Effector memory CD8-positive, alpha-beta T cell (primary cell): ENCODE measurements at places on chromosomes 16 and 17.

GRCh38 chr16:11016524-11016988 lies 72.2 kb downstream of the CLEC16A start:
- no peak for DNase-seq

GRCh38 chr17:28760601-28761562 lies 17.1 kb downstream of the TRAF4 start:
- no peak for DNase-seq

GRCh38 chr17:68344701-68345136 lies 53.4 kb downstream of the ARSG start:
- peak; percentile 47 for DNase-seq

GRCh38 chr17:65243838-65244625 lies 106.9 kb downstream of the RGS9 start:
- DNase-seq = no peak

DNA sequence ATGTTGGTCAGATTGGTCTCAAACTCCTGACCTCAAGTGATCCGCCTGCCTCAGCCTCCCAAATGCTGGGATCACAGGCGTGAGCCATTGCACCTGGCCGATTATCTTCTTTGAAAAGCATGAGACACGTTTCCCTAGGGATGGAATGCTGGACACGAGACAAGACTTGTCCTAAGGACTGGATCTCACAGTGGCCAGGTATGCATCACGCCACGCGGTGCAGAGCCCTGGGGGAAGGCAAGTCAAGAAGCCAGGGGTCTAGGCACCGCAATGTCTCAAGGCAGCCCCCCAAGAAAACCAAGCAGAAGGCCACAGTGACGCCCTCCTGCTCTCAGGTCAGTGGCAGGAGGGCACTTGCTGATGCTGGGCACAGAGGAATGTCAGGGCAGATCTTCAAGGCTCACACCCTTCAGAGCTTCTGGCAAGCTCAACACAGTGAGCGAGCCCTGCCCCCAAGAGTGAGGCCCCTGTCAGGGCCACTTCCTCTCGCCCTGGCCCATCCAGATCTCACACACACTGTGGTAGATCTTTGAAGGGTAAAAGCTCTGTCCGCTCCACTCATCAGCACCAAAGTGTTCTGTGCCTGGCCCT lies 134.7 kb downstream of the ZNF778 start:
- no peak for DNase-seq
